Stimulated activated CD4-positive, alpha-beta T cell treated with anti-CD3 and anti-CD28 coated beads, TNF-alpha, amount 100 ng/mL, for 48 hours (primary cell): ENCODE measurements at places on chromosomes 4 and X.

- DNase-seq: no peak
Observed at GRCh38 chr4:55617587-55618197, 18.4 kb downstream of the NMU start.

GRCh38 chrX:133881007-133881406, 104.4 kb downstream of the GPC3 start:
- DNase-seq: no peak

GRCh38 chr4:188778905-188779304, 639.7 kb downstream of the TRIML1 start:
- DNase-seq: no peak

GRCh38 chr4:139826426-139826825, 160.8 kb downstream of the MGST2 start:
- no peak for DNase-seq

GRCh38 chr4:76513482-76513881, 78.5 kb downstream of the SHROOM3 start:
- DNase-seq: no peak

DNA sequence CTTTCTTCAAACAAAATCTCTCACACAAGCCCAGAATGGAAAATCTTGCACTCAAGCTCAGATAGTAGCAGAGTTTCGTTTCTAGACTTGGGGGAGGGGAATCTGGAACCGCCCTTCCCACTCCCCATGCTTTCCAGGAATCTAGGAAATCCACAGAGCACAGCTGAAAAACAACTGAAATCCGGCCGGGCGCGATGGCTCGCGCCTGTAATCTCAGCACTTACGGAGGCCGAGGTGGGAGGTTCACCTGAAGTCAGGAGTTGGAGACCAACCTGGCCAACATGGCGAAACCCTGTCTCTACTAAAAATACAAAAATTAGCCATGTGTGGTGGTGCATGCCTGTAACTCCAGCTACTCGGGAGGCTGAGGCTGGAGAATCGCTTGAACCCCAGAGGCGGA, 127.3 kb upstream of the SLC34A2 start:
- no peak for DNase-seq

DNA sequence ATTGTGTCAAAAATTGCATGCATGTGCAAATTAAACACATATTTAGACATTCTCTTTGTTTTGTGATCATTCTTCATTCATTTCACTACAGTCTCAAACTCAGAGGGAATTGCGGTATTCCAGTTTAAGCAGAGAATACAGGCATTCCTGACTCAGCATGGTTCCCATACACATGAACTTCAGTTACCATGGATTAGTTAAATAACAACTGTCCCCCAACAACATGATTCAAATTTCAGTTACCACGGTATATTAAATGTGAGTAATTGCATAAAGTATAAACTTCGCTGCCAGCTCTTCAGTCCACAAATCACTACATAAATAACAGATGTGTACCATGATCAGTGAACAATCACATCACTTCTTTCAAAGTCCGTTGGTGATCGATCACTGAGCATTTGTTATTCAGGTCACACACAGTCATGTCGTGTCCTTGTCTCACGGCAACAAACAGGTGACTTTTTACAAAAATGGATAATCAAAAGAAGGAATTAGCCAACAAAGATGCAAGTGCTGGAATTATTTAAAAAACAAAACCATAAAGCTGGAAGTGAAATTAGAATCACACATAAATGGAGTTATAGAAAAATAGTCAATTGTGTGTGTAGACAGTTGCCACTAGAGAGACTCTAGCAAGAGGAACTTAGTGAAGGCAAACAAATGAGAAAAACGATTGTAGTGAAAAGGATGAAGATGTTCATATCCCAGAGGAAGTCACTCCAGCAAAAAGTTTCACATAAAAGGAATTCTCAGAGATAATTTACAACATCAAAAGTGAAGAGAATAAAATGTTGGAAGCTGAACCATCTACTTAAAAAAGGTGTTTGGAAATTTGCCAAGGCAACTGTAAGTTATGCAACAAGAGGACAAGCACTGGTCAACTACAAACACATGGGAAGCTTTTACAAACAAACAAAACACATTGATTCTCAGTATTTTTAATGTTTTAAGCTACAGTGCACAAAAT, 138.6 kb upstream of the SMARCAD1 start:
- DNase-seq: no peak

GRCh38 chr4:128823025-128823661, 13.6 kb downstream of the JADE1 start:
- no peak for DNase-seq

DNA sequence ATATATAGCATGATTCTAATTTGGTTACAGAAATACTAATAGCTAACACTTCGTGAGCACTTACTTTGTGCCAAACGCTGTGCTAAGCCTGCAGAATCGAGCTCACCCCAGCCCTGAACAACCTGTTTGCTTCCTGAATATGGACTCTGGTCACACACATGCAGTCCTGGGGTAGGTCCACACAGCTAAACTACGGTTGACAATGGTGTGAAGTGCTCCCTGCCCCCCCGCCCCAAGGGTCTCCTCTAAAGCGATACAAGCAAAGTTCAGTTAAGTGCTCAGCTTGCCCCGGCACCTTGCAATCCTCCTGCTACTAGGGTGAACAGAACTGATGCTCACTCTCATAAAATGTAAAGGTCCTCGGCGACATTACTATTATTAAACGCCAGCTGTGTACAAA, 879 bp downstream of the FOXP3 start:
- DNase-seq: no peak

DNA sequence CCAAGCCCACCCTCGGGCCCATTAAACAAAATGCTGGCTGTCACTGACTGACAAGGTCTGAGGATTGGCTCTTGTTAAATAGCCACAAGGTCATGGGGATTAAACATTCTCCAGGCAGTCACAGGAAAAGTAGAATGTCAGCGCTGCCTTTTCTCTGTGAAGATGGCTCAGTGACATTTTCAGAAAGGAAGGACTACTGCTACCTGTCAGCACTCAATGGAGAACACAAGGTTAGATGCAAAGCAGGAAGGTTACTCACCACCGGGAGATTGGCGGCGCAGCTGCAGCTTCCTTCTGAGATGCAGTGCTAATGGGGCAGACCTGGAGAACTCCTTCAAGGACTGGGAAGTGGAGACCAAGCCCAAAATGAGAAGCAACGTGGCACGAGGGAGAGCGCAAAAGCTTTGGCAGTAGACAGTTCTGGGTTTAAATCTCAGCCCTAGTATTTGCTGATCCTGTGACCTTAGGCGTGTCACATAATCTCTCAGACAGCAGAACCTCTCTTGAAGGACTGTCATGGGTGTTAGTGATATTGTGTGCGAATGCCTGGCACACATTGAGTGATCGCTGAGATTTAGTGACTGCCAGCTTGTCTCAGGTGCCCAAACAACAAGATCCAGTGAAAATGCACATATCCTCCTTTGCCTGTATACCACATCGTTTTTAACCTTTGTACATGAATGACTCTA, 213.1 kb upstream of the BOD1L1 start:
- no peak for DNase-seq
